ENCODE measurements at places on chromosomes 4 and X.

- peak; percentile 64 for DNase-seq
Observed at GRCh38 chrX:7586126-7586525, 256.8 kb upstream of the VCX start.

- no peak for DNase-seq
Observed at GRCh38 chr4:8763966-8764901, 107.4 kb downstream of the HMX1 start.

DNA sequence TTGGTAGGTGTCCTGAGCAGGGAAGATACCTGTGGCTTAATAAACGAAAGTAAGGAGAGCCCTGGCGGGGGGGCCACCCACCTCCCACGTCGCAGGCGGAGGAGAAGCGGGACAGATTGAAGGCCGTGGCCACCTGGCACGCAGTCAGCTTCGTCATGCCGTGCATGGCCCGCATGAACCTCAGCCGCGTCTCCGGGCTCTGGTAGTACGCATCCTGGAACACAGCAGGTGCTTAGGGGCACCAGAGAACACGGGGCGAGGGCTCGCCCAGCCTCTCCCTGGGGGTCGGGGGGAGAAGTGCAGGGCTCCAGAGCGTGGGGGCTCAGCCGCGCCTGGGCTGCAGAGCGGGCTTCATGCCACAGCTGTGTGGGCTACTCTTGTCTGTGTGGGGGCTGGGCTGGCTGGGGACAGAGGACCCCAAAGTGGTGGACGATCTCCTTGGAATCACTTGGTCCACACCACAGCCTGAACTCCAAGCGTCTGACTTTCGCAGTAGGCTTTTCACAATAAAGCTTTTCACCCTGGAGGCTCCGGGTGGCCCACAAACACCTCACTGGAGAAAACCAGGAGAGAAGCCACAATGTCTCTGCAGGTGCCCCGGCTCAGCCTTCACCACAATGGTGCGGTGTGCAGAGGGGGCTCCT lies 27.1 kb upstream of the SLC25A6 start:
- DNase-seq = no peak

- DNase-seq = peak; percentile 79
Observed at GRCh38 chr4:174423257-174423944, 98.9 kb downstream of the HPGD start.

DNA sequence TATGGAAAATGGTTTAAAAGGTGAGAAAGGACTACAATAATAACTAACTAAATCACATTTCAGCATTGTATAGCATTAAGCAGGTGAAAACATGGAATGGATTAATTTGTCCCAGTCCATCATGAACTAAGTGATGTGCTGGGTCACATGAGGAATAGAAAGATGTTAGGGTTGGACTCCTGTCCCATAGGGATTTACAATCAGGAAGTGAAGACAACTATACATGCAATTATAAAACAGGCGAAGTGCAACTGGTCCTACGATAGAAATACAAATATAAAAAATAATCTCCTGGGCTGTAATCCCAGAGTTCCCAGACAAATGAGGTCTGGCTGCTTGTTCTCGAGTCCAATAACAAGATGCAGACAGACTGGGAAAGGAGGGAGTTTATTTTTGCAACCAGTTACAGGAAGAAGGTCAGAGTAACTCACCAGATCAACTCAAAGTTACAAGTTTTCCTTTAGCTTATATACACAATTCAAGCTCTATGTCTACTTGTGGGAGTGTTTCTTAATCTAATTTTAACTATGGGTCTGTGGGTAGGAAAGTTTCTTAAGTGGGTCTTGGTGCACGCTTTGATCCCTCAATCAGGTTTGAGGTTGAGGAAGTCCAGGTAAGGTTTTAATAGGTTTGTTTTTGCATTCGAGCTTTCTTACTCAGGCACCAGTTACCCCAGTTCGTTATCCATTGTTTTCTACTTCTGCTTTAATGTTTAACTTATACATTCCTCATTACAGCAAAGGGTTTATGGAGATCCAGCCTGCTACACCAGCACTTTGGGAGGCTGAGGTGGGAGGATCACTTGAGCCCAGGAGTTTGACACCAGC lies 50.1 kb downstream of the IGFBP7 start:
- DNase-seq = no peak

DNA sequence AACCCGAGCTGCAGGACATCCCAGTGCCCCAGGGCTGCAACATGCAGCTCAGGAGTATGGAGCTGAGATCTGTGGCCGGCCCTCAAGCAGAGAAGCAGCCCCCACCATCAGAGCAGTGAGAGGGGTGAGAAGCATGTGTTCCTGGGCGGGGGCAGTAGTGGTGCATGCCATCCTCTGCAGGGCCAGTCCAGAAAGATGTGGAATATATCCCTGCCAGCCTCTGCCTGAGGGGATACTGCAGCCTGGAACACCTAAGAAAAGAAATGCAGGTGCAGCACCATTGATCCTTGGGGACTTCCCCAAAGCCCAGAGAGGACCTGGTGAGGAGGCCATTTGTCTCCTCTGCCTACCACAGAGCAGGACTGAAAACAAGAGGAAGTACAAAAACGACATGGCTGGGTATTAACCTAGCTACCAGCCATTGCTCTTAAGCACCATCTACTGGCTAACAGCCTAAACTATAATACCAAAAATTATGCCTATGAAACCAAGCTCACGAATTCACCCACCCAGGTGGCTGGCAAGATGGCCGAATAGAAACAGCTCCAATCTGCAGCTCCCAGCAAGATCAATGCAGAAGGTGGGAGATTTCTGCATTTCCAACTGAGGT lies 158.8 kb downstream of the ADGRA3 start:
- DNase-seq = no peak

DNA sequence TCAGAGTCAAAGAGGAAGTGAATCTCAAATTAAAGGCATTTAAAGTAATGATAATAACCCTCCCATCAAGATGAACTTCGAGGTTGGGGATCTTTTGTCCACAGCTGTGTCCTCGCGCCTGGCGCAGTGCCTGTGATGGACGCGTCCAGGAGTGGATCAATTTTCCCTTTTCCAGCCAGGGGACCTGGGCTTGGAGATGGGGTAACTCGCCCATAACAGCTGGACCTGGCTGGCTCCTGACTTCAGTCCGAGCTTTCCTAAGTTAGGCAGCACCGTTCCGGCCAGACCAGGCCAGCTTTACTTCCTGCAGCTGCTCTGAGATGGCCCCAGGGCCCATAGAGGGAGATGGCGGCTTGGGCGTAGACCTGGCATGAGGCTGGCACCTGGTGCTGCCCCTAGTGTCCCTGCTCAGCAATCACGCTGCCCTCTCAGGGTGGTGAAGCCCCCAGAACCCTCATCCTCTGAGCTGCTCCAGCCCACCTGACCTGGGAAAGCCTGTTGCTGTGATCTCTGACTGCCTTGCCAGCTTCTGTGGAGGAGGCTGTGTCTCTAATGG lies 23.9 kb downstream of the ADRA2C start:
- DNase-seq = no peak

DNA sequence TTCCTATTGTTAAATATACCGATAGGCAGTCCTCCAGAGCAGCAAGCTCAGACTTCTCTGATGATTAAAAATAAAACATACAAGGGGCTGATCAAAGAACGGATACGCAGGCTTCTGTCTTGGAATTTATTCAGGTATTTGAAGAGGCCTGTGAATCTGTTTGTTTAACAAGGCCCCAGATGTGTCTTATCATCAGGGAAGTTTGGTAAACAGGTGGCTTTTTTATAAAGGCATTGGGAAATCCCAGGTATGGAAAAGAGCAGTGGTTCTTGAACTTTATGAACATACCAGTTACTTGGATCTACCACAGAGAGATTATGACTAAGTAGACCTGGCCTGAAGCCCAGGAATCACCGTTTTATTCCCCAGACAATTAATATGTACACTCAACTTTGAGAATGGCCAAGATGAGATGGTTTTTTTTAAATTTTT lies 47.9 kb downstream of the SOWAHB start:
- no peak for DNase-seq

GRCh38 chr4:70721747-70722146 lies at the start of gene RUFY3:
Gene RUFY3 (plus strand): TSS chr4:70721964. CDS start chr4:70722574, 610 bp downstream.
- no peak for DNase-seq

DNA sequence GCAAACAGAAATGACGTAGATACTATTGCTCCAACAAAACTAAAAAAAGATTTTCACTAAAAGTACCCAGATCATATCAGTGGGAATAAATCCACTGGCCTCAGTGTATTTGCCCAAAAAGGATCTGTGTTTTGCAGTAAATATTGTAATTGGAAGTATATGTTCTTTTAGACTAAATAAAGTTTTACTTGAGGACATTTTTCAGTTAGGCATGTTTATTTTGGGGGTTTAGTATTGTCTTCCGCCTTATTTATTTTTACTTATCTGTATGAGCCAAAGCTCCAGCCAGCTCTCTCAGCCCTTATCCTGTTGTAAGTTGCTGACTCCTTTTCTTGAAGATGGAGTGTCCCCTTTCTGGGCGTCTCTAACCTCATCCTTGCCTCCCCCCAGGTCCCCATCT lies 49.8 kb downstream of the PTTG2 start:
- no peak for DNase-seq

- DNase-seq = no peak
Observed at GRCh38 chr4:16830081-16830480, 68.4 kb downstream of the LDB2 start.

- DNase-seq = peak; percentile 85
Observed at GRCh38 chr4:47562297-47562696, 77.2 kb downstream of the ATP10D start.
